ENCODE measurements at places on chromosomes 11 and 22.

DNA sequence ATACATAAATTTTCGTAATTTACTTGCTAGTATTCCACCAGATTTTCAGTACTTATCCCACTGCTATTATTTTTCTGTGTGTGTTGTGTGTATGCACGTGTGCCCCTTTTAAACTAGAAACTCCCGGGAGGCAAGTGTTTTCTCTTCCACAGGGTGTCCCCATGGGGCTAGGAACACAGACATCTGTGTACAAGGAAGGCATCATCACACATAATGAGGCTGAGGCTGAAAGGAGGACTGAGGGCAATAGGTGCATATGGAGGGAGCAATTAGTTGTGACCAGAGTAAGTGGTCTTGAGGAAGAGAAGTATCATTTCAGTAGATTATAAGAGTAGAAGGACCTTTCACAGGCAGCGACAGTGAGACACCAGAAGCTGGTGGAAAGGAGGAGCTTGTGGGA, 2.1 kb upstream of the DPAGT1 start:
- DNase-seq = no peak

GRCh38 chr11:117642835-117643234, 154.2 kb downstream of the DSCAML1 start:
- DNase-seq = no peak

- DNase-seq = no peak
Measured at GRCh38 chr22:27723158-27723557, 78.4 kb downstream of the MN1 start.

DNA sequence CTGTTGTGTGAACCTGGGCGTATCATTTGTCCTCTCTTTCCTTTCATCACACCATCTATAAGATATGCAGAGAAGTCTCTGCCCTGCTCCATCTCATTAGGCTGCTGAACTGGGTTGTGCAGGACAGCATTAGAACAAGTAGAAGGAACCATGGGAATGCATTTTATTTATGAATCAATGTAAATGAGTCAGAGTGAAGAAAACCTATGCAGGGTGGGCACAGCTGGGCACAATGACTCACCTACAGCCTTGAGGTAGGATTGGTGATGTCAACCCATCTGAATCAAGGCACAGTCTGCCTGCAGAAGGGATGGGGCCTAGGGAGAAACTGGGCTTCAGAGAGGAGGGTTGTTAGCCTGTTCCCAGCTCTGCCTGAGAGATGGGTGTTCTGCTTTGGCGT, 123.4 kb downstream of the CSNK2A3 start:
- DNase-seq = no peak

GRCh38 chr11:73059915-73060314, 82.2 kb downstream of the FCHSD2 start:
- no peak for DNase-seq
